Umbilical cord (tissue), 2 donors: ENCODE measurements at places on chromosomes 5 and 9. TPM values are rescaled to one million over a fixed set of nuclear protein-coding genes. Genes with fewer than 3 reads are reported as not detected.

GRCh38 chr5:142433526-142434321 lies 108.9 kb upstream of the SPRY4 start:
- DNase-seq: peak; percentile 4

Gene TSSK1B
- total RNA-seq: 2.9 TPM

DNA sequence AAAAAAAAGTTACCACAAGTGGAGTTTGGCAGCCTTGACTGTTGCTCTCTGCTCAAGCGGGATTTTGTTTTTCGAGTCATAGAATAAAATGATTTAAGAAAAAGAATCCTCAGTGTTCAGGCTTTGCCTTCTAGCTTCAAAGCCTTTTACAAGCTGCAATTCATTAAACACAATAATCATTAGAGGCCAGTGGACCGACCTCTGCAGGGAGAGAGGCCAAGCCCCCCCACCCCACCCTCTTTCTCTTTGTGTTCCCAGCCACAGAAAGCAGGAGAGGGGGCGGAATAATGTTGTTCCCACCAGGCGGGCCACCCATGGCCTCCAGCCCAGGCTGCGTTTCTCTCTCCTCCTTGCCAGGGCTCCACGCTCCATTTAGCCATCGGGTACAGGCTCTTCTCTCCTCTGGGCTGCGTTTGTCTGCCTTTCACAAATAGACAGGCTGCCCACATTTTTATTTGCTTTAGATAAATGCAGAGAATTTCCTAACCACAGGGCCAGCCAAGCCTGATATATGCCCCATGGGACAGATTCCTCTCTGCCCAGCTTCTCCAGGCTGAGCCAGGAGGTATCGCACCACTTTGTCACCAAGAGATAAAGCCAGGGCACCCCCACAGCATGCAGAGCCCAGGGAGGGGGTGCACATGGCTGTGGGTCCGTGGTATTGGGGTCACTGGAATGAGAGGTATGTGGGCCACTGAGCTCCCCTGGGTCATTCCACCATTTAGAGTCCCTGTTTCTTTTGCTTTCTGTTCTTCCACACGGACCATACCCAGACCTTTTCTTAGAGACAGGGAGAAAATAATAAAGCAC lies 318.8 kb downstream of the PIK3R1 start:
- peak; percentile 45 for DNase-seq

Gene TNFSF8
- 5.3 TPM for total RNA-seq

DNA sequence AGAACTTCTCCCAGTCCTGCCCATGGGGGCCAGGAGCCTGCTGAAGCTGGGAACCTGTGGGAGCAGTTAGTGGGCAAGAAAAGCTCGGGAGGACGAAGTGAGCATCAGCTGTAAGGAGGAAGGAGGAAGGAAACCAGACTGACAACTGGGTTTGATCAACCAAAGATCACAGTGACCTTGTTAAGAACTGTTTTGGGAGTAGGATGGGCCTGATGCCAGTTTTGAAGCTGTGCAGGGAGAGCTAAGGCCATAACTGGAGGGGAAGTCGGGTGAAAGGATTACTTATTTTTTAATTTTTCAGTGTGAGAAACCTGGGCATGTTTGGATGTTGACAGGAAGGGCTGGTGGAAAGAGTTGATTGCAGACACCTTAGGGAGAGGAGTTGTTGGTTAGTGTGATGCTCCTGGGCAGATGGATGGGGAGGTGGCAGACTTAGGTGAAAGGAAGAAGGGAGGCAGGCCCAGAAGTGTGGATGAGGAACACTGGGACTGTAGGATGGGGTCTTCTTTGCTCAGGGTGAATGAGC lies 58.3 kb upstream of the KLF4 start:
- DNase-seq: no peak

Gene SPATA9
- total RNA-seq: 3.9 TPM

- DNase-seq: no peak
These were observed 969.6 kb upstream of the DMAC1 start for GRCh38 chr9:8769153-8769552.
